ENCODE measurements at places on chromosomes 1 and 21.

DNA sequence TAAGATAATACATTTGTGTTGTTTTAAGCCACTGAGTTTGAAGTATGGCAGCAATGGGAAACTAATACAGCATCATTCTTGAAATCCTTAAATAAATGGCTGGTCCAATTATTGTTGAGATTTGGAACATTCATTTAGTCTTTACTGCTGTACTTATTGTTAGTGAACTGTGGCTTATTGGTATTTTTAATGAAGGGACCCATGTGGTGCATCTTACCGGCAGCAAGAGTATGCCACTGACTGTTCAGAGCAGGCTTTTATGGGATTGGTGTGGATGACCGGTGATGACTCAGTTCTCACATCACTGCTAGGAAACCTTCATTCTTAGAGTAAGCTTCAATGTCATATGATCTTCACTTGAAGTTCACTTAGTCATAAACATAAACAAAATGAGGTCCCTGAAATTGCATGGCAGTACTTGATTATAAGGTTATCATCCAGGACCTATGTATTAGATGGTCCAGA is 31.5 kb downstream of the PRKAA2 start:
- peak; percentile 35 for DNase-seq

GRCh38 chr1:228922722-228923376 is 187.6 kb downstream of the RHOU start:
- no peak for DNase-seq

DNA sequence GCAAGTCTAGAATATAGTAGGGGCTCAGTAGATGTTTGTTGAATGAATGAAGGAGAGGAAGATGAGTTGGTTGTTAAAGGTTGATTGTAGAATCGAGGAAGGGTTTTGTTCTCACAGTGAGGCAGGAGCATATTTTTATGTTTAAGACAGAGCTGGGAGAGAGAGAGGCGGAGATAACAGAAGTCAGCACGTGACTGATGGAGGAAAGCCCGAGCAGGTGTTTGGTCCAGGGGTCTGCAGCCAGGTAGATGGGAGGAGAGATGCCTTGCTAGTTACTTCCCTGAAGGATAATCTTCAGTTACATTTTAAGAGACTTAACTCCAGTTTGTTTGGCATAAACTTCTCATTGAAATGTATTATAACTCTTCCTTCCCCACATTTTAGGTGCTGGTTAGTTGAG is 86.8 kb downstream of the DYRK1A start:
- no peak for DNase-seq

DNA sequence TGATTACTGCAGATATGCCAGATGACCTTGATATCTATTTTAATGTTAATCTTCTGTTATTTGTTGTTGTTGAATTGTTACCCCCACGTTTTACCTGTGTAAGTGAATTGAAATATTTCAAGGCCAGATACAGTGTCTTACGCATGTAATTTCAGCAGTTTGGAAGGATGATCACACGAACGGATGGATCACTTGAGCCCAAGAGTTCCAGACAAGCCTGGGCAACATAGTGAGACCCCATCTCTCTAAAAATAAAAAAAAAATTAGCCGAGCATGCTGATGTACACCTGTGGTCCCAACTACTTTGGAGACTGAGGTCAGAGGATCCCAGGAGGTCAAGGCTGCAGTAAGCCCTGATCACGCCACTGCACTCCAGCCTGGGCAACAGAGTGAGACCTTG is 32.2 kb downstream of the SDCCAG8 start:
- no peak for DNase-seq

- DNase-seq = no peak
Observed at GRCh38 chr1:54809496-54810074, 8.5 kb upstream of the TTC22 start.
